ENCODE measurements at places on chromosomes 3 and 15.

DNA sequence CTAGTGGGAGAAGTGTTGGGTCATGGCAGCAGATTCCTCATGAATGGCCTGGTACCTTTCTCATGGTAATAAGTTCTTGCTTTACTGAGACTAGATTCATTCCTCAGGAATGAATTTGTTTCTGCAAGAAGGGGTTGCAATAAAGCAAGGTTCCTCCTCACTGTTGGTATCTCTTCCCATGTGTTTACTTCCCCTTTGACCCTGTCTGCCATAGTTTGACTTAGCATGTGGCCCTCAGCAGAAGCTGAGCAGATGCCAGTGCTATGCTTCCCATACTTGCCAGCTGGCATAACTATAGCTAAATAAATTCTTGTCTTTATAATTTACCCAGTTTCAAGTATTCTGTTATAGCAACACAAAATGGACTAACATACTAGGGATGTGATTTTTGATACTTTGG, 163.6 kb upstream of the COL8A1 start:
- no peak for DNase-seq

DNA sequence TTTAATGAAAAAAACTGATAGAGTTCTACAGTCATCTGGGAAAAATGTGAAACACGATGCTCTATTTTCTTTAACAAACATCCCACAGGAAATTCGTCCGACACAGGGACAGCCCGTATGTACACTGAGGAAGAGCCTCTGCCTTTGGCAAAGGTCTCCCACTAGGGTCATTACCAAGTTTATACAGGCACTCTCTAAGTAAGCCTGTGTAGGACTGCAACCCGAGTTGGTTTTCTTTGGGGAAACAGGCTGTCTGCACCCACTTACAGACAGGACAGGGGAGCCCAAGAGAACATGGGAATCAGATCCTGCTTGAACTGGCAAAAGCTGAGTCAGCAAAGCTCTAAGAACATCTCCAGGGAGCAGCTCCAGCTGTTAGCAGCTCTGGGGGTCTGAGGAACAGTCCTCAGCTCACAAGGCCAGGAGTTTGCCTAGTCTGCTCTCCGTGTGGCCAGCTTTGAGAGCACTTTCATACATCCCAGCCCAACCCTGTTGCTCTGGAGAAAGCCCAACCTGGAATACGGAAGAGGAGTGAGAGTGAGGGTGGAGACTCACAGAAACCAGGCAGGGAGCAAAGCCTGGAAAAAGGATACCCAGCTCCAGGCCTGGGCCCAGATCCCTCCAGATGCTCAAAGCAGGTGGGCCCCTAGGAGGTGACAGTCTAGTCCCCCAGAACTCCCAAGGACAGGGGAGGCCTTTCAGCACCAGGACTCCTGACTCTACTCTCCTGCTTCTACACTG, 1.9 kb downstream of the TBC1D2B start:
- no peak for DNase-seq

DNA sequence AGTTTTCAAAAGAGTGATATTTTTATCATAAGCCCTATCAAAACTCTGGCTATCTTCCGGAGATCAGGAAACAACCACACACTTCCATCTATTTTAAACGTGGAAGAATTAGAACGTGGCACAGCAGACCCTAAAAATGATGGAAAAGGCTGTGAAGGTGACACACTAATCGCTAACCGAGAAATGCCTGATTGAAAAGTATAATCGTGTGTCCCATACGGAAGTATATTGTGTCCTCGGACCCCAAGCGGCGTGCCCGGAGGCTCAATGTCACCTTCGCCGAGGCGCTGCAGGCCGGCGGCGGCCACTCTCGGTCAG, 642 bp downstream of the COX5A start:
- DNase-seq = no peak

DNA sequence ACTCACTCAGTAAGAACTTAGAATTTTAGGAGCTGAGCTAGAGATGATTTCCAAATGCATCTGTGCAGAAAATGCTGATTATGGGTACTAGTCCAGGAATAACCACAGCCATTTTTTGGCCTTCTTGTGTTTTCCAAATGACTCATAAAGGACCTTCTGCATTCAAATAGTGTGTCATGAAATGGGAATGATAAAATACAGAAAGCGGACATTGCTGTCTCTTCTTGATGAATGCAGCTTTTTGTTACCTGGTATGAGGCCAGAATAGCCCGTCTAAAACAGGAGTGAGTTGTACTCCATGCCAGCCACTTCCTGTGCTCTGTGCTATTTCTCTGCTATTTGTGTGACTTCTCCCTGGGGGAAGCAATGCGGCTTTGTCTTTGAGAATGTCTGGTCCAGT, 20.5 kb upstream of the FRMD5 start:
- DNase-seq = no peak
